Activated T-cell treated with anti-CD3 and anti-CD28 coated beads for 4 hours (primary cell): ENCODE measurements at places on chromosomes 6 and 20.

GRCh38 chr20:59723108-59723500 lies 118.8 kb downstream of the PHACTR3 start:
- no peak for DNase-seq

GRCh38 chr6:161918109-161918531 lies 644.3 kb upstream of the AGPAT4 start:
- no peak for DNase-seq

DNA sequence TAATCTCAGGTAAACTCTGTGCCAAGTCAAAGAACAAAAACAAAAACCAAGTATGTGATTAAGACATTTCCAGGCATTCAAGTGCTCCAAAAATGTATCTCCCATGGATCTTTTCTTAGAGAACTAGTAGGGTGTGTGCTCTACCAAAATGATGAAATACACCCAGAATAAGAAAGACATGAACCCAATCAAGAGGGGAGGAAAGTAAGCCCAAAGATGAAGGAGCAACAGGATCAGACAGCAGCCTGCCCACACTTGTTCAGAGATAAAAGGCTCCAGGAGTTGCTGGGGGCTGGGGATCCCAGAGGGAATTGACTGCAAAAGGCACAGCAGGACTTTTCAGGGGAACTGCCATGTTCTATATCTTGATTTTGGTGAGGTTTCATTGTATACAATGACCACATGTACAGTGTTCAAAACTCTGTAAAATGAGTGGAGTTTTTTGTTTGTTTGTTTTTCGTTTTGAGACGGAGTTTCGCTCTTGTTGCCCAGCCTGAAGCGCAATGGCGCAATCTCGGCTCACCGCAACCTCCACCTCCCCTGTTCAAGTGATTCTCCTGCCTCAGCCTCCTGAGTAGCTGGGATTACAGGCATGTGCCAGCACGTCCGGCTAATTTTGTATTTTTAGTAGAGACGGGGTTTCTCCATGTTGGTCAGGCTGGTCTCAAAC lies 24.4 kb downstream of the GCM1 start:
- DNase-seq = no peak

DNA sequence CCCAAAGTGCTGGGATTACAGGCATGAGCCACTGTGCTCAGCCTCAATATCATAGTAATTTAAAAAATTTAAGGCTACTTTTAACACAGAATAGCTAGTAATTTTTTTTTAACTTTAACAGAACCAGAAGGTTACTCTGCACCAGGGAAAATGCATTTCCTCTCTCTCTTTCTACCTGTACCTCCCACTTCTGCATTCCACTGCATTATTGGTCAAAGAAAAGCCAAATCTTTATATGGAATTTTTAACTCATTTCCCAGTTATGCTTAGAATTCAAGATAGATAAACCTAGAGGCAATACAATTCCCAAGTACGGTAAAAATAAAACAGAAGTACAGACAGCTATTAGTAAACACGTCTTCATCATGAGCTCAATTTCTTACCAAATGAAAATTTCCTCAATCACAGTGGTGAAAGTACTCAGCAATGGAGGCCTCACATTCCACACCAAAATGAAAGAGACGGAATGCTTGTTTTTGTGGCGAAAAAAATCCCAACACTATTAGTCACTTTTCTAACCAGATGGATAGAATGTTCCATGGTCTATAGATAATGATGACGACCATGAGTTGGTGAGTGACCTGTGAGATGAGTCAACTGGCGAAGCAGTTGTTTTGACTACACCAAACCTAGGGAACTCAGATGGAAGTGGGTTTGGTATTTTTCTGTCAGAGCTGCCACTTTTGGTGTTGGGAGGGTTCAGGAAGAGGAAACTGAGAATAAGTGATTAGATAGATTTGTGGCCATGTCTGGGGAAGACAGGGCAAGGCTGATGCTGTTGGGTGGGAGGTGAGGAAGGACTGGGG lies 104.7 kb upstream of the SGK1 start:
- DNase-seq = no peak

GRCh38 chr6:131982740-131983259 lies 31.6 kb upstream of the CCN2 start:
- no peak for DNase-seq

- DNase-seq = peak; percentile 16
Measured at GRCh38 chr6:33620158-33620855, 815 bp upstream of the ITPR3 start.

GRCh38 chr20:62049342-62050165 lies 16.1 kb downstream of the TAF4 start:
- DNase-seq = no peak

GRCh38 chr6:167235421-167236238 lies 55.5 kb upstream of the UNC93A start:
- no peak for DNase-seq

DNA sequence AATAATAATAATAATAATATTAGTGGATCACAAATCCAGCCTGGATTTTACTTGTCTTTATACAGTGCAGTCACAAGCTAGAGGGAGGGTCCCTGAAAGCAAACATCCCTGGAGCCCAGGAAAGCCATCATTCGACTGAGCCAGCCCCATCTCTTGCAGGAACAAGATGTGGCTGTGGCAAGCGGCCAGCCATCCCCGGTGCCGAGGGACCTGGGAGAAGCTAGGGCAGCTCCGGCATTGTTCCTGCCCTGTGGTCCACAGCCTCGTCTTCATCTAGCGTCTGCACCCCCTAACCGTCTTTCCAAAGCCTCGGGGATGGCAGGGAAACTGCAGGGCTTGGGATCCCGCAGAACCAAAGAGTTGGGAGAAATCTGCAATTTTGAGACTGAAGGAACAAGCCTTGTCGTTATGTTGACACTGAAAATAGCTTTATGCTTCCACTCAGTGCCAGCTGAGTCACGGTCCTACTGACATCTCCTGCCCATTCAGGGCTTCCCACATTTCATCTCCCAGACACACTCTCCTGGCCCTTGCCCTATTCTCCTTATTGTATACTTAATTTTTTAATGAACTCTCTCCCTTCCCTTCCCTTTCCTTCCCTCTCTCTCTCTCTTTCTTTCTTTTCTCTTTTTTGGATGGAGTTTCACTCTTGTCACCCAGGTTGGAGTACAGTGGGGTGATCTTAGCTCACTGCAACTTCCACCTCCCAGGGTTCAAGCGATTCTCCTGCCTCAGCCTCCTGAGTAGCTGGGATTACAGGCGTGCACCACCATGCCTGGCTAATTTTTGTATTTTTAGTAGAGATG lies 62.5 kb upstream of the ZNFX1 start:
- no peak for DNase-seq

- DNase-seq = no peak
Measured at GRCh38 chr20:50713657-50714101, 17.7 kb upstream of the PARD6B start.

- DNase-seq = no peak
Measured at GRCh38 chr6:71349976-71350615, 61.5 kb downstream of the OGFRL1 start.

- DNase-seq = no peak
Measured at GRCh38 chr20:18987781-18988360, 174.3 kb downstream of the SCP2D1 start.

DNA sequence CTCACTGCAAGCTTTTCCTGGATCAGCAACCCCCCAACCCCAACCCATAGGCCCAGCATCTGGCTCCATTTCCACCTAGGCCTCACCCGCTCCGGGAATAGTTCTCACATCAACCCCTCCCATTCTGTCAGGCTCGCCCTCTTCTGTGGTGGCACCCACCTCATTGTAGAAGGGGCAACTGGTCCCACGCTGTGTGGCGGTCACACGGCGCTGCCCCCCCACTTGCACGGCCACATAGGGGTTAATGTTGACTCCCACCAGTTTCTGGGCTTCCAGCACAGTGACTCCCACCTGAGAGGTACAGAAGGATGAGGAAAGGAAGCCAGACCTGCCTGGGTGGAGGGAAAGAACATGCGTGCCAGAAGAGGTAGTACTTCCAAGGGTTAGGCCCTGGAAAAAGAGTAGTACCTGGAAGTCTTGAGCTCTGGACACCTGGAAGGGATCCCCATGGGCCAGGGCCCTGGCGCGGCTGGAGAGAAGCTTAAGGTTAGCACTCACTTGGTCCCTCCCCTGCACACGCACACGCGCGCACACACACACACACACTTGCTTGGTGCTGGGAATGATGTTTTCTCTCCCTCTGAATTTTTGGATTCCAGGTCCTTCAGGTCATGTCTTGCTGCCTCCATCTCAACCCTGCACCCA lies 12.7 kb upstream of the SPAG4 start:
- DNase-seq = no peak

DNA sequence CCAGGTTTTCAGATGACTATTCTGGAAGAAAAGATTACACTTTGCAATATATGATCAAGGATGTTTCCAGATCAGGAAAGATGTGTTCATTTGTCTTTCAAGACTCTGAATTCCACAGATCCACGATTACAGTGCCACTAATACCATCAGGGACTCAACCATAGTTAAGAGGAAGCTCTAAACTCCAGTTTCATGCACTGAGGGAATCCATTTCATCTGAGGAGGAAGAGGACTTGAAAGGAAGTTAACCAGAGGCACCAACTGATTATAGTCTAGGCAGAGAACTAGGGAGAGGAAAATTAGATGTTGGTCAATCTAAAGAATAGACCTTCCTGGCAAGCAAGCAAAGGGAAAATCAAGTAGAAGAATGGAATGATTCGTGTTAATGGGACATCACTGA lies 218.3 kb upstream of the PRDM1 start:
- DNase-seq = no peak

DNA sequence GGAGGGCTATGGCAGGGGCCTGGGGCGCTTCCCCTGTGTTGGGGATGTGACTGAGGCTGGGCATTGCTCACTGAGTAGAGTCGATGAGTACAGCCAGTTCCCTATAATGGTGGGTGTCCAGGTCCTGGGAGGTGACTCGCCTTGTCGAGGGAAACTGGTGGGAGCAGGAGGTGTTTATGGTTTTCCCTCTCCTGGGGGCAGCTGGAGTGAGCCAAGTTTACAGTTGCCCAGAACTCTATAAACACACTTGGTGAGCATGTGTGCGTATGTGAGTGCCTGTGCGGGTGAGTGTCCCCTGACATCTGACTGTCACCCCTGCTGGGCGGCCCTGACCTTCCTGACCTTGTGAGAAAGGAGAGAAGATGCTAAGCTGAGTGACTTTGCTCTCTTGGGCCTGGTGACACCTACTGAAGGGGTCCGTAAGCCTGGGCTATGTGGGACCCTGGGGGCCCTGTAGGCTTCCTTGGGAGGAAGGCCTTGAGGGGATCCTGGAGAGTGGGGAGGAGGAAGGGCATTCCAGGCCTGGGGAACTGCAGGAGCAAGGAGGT lies 65.9 kb downstream of the VEGFA start:
- DNase-seq = no peak

DNA sequence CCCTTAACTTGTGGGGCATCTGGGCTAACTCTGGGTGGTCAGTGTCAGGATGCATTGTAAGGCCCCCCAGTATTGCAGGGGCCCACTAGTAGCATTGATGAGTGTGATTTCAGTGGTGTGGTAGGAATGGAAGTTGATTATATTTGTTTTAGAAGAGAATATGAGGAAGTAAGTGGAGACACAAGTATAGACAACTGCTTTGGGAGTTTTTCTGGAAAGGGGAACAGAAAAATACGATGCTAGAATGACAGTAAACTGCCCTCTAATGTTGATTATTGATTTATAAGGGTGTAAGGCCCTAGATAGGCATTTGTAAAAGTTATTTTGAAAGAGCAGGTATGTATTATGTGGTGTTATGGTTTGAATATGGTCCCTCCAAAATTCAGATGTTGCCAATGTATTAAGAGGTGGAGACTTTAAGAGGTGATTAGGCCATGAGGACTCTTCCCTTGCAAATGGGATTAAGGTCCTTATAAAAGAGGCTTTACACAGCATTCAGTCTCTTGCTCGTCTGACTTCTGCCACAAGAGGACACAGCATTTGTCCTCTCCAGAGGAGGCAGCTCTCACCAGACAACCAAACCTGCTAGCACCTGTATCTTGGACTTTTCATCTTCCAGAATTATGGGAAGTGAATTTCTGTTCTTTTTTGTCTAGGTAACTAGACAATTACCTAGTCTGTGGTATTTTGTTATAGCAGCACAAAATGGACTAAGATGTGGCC lies 135.9 kb upstream of the DTNBP1 start:
- no peak for DNase-seq

DNA sequence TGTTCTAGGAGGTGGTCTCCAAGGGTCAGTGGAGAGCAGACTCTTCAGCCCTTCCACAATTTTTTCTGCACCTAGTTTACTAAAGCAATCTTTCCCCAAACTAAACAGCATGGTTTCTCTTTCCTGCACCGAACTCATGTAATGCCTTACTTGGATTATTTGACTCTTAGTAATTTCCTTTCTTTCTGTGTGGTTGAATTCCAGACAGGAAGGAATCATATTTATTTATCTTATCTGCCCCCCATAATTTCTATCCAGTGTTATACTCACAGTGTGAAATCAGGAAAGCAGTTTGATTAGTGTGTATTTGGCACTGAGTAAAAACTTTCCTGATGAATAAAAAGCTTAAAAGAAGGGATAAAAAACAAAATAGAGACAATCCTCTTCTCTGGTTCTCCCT lies 140.3 kb upstream of the STMND1 start:
- DNase-seq = no peak

DNA sequence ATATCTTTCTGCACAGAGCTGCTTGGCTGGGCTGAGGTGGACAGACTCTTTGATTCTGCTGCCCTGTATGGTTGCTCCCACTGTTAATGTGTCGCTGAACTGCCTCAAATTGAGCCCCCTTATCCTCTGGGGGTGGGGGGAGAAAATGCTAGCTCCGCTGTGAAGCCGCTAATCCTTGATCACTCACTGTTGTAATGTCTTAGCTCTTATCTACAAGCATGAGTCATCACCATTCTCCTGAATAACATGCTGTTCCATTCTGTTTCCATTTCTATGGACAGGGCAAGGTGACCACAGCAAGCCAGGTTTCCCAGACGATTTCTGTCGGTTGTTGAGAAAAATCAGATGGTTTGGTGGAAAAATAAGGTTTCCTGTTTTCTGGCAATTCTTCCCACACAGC lies 218.4 kb upstream of the GGTLC1 start:
- no peak for DNase-seq
